ENCODE measurements at places on chromosomes 2 and 18.

DNA sequence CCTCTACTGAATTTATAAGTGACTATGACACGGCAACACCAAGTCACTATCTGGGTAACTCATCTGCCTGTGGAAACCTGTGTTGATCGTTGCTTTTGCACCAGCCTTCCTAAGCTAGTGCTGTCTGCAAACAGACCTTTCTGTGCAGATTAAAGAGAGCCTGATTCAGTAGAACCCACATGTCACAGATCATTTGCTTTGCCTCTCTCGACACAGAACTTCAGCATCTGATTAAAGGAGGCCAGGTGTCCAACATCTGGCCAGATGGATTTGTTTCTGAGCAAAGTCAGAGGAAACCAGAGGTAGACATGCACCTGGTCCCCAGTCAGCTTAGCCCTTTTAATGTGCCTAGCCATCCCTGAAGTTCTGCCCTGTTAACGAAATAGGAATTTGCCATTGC is 15.0 kb upstream of the TTR start:
- no peak for DNase-seq

DNA sequence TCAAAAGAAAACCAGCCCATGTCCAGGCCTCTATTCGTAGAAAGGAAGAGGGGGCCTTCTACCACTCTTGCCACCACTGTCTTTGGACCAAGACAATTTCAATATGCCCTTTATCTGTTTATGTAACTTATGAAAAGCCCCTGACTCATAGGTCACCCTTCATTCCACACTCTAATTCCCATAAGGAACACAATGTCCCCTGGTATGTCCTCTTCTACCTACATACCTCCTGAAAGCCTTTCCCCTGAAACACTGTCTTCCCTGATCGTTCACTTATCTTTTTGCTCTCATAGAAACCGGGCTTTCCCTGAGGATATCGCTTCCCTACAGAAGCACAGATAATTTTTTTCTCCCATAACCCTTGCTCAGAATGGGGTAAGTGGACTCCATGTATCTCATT is 13.3 kb downstream of the EIF2AK3 start:
- no peak for DNase-seq

- DNase-seq: no peak
Measured at GRCh38 chr2:240463274-240463865, 27.9 kb downstream of the GPC1 start.

- DNase-seq: no peak
Measured at GRCh38 chr18:12242658-12243260, 11.4 kb upstream of the CIDEA start.

GRCh38 chr18:77619525-77619924 is 369.9 kb downstream of the GALR1 start:
- DNase-seq: no peak

- no peak for DNase-seq
Measured at GRCh38 chr2:1588051-1588977, 156.0 kb downstream of the PXDN start.

GRCh38 chr2:220273082-220273481 is 645.7 kb downstream of the SLC4A3 start:
- DNase-seq: no peak

- DNase-seq: peak; percentile 51
Measured at GRCh38 chr18:13562494-13563029, 163.8 kb downstream of the FAM210A start.

DNA sequence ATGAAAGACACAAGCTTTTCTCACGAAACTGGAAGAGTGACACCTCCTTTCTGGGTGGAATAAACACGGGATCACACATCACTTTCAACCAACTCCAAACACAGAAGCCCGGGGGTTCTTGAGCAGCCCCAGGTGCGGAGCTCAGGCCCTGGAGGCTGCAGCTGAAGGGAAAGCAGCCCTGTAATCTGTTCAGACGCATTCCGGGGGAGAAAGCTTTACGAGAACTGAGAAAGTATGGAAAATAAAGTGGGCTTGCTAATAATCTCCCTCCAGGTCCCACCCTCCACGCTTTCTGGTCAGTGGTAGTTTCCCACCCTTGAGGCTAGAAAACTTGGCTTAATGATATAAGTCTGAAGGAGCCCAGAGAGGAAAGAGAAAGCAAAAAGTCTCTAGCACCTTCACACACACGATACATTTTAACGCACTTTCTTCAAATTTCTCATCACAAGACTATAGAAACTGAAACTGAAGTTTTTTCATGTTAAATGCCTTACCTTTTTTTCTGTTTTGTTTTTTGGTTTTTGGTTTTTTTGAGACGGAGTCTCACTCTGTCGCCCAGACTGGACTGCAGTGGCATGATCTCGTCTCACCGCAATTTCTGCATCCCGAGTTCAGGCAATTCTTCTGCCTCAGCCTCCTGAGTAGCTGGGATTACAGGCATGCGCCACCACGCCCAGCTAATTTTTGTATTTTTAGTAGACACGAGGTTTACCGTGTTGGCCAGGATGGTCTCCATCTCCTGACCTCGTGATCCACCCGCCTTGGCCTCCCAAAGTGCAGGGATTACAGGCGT is 141.3 kb downstream of the AFF3 start:
- no peak for DNase-seq

DNA sequence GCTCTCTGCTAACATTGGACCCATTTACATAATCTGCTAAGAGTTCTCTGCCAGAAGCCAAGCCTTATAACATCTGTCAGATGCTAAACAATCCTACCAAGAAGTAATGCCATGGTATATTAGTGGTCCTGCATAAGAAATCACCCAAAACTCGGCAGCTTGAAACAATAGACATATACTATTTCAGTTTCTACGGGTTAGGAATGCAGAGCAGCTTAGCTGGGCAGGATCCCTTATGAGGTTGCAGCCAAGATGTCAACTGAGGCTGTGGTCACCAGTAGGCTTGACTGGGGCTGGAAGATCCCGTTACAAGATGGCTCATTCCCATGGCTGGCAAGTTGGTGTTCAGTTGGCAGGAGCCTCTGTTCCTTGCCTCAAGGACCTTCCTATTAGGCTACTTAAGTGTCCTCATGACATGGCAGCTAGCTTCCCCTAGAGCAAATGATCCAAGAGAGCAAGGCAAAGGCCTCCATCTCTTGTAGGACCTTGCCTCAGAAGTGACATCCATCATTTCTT is 25.1 kb upstream of the SOS1 start:
- DNase-seq: no peak
